ENCODE measurements at places on chromosomes 13 and 19. TPM values are rescaled to one million over a fixed set of nuclear protein-coding genes. Genes with fewer than 3 reads are reported as not detected.

DNA sequence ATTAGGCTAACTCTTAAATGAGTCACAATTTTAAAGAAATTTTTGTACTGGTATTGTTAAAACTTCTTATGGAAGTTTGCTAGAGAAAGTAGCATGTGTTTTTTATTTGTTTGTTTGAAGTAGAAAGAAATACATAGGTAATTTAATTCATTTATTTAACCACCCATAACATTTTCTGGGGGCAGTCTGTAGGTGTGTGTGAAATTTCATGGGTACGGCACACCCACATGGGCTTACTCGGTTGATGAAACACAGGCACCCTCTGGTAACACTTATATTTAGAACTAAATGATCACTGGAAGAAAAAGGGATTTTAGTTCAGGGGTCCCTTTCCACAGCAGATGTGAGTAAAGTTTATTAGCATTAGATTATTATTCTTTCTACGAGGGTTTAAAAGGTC lies 88.1 kb downstream of the DGKH start:
- DNase-seq, result no peak

GRCh38 chr19:12667731-12668302 lies 1.2 kb downstream of the WDR83 start:
- no peak for DNase-seq

DNA sequence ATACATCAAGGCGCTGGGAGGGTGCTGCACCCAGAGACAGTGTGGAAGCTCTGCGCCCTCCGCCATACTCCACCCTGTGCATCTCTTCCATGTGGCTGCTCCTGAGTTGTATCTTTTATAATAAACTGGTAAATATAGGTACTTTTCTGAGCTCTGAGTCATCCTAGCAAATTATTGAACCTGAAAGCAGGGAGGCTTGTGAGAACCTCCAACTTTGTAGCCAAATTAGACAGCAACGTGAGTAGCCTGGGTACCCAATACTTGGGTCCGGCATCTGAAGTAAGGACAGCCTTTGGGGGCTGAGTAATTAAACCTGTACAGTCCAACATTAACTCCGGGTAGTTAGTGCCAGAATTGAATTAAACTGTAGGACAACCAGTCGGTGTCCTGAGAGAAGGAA lies 57.4 kb downstream of the RUBCNL start:
- no peak for DNase-seq

- no peak for DNase-seq
Measured at GRCh38 chr13:36764957-36765356, 54.1 kb upstream of the RFXAP start.

DNA sequence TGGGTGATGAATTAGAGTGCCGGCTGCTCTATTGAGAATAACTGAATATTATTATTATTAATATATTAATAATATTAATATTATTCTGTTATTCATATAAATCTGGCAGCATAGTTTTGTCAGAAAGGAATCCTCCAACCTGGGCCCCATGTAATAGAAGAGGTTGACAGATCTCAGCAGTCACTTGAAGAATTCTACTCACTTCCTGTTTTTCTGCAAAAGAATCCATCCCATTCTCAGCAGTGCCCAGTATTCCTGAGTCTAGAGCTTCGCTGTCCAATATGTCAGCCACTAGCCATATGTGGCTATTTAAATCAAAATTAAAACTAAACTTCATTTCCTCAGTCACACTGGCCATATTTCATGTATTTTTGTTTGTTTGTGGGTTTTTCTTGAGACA lies 72.4 kb upstream of the USPL1 start:
- DNase-seq, result no peak

DNA sequence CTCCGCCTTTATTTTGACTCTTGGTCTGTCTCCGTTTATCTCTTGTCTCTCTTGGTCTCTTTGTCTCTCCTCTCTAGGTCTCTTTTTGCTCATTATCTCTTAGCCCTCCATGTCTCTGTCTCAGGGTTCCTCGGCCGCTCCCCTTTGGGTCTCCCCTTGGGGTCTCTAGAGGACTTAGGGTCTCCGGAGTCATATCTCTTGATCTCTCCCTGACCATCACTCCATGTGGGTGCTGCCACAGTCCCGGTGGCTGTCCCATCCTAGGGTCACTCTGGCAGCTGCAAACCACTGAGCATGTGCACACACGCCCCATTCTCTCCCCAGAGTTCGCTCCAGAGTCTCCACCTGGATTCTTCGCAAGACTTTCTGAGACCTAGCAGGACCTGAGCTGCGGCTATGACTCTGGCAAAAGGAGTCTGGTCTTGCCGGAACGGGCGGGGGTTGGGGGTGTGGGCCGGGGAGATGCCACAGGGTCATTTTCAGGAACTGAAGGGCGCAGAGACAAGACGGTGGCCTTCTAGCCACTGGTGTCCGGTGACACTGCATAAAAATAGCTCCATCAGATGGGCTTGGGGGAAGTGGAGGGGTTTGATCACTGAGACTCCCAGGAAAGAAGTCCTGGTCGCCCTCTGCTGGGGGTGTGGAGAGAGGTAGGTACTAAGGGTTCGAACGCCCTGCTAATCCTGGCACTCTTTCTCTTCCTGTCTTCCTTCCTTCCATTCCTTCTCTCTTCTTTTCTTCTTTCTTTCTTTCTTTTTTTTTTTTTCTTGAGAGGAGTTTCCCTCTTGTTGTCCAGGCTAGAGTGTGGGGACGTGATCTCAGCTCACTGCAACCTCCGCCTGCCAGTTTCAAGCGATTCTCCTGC lies 1.2 kb upstream of the KCNA7 start:
- DNase-seq, result no peak

GRCh38 chr19:53088091-53088490 lies 15.1 kb downstream of the ZNF160 start:
- DNase-seq, result no peak

GRCh38 chr19:11890634-11891033 lies 3.1 kb downstream of the ZNF69 start:
- no peak for DNase-seq

- no peak for DNase-seq
Measured at GRCh38 chr13:83831796-83832195, 50.5 kb downstream of the SLITRK1 start.

DNA sequence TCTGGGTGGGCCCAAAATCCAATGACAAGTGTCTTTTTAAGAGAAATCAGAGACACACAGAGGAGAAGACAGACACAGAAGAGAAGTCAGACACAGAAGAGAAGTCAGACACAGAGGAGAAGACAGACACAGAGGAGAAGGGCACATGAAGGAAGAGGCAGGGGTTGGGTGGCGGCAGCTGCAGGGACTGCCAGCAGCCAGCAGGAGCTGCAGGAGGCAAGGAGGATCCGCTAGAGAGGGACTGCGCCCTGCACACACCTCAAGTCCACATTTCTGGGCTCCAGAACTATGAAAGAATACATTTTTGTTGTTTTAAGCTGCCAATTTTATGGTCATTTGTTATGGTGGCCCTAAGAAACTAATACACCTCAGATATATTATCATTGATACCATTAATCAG lies 140.6 kb downstream of the ZIC5 start:
- no peak for DNase-seq

GRCh38 chr13:87538366-87539052 lies 132.7 kb upstream of the SLITRK5 start:
- DNase-seq, result no peak

- DNase-seq, result no peak
Measured at GRCh38 chr13:46515803-46516202, 37.2 kb upstream of the LRCH1 start.

DNA sequence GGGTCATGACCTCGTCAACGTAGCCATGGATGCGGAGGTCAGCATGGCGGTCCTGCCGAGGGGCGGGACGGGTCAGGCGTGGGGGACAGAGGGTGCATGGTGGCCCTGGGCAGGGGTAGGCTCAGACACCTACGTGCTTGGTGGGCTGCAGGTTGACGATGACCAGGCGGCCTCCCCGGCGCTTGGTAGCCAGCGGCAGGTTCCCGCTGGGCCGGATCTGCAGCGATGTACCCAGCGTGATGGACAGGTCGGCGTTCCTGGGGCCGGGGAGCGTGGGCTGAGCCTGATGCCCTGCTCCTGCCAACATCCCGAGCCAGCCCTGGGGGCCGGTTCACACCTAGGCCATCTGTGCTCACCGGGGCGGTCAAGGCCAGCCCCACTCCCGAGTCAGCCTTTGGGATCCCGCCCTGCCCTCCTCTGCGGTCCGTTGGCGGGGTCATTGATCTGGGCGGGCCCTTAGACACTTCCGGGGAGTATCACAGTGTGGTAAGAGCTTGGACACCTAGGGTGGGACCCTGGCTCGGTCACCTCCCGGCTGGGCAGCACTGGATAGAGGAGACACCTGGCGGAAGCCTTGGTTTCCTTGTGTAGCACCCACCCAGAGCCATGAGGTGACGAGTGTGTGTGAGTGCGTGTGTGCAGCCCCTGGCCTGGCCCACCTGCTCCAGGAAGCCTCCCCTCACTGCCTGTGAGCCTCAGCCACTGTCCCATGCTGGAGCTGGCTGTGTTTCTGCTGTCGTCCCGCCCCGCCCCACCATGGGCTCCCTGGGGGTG lies 7.3 kb downstream of the SIRT6 start:
- no peak for DNase-seq

DNA sequence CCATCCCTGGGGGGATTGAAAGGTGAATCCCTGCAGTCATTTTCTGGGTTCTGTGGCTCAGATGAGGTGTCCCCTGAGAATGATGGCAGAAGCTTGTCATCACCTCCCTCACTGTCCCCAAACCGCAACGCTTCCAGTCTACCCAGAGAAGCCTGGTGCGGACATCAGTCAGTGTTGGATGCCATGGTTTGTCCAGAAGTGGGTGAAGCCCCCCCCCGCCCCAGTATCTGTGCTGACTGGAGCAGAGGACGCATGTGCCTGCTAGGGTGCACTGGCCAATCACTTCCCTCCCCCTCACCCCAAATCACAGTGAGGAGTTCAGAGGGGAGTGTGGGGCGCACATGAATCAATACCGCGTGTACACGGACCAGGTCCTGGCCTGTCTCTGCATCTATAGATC lies 150.5 kb downstream of the TEX29 start:
- no peak for DNase-seq

GRCh38 chr13:29978211-29978610 lies 127.8 kb upstream of the UBL3 start:
- DNase-seq, result no peak

ZGLP1 gene
- 1.1 TPM for total RNA-seq

CTXN1 gene
- total RNA-seq, result 5.9 TPM

CYSLTR2 gene
- total RNA-seq, result 0.86 TPM

FCAR gene
- total RNA-seq, result 2.0 TPM

PODNL1 gene
- 2.4 TPM for total RNA-seq

ADGRE3 gene
- 0.23 TPM for total RNA-seq

ZNF708 gene
- 14.1 TPM for total RNA-seq

ZNF865 gene
- 12.6 TPM for total RNA-seq

IGFL2 gene
- total RNA-seq, result 0.38 TPM

GFY gene
- not detected for total RNA-seq

Measured in posterior vena cava (tissue), 2 donors.